Activated effector memory CD4-positive, alpha-beta T cell treated with Interleukin-2 at 50 U/mL for 16 hours (primary cell): ENCODE measurements at places on chromosomes 12 and 14.

DNA sequence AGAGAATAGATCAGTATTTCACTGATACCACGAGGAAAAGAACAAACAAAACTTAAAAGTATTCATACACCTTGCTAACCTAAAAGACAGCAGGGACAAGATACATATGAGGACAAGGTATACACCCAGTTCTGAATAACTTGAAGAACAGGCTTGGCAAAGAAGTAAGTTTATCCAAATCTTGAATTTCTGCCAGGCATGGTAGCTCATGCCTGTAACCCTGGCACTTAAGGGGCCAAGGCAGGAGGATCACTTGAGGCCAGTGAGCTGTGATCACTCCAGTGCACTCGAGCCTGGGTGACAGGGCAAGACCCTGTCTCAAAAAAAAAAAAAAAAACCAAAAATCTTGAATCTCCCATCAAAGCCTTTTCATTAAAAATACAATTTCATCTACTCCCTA is 25.0 kb downstream of the EIF2S1 start:
- DNase-seq, result no peak

DNA sequence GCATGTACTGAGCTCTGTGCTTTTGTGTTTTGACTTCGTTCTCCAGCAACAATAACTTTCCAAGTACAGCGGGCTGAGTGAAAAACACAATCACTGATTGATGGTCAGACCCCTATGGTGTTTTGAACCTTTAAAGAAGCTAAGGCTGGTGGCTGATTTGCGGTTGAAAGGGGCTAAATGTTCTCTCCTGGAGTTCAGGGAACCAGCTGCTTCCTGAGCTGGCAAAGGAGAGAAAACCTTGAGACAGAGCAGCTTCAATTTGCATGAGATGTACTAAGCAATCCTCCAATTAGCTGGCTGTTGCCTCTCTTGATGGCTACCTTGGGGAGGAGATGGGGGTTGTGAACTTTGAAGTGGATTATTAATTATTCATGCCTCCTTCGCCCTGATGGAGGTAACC is 546.7 kb upstream of the SEL1L start:
- DNase-seq, result no peak

DNA sequence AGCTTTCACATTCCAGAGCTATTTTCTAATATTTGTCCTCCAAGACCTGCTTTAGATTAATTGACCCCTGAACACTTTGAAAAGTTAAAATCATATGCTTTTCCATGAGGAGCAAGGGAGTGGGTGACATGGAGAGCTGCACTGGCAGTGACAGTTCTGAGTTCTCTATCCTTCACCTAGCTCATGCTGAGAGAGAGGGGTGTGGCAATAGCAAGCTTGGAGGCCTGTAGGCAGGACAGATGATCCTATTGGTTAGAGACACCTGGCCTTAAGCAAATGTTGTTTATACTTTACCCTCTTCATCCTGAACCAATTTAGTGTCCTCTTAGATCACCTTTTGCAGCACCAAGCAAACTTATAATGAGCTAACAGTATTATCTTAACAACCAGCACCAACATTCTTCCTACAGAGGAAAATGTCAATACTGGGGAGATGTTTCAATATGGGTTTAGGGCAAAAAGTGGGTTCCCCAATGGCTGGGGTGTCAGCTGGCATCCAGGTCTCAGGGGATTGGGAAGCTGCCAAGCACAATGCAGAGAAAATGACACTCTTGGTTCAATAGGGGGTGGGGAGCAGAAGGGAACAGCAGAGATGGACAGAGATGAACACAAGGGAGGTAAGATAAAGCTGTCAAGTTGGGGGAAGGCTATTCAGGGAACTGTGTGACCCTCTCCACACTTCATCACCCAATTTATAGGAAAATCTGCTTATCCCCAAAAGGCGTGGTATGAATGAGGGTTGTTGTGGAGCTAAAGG is 37.0 kb upstream of the PPM1H start:
- DNase-seq, result no peak

- DNase-seq, result no peak
Measured at GRCh38 chr14:31261859-31262731, 54.5 kb upstream of the HECTD1 start.

- DNase-seq, result no peak
Measured at GRCh38 chr14:99179506-99179905, 92.5 kb downstream of the BCL11B start.

GRCh38 chr12:19867970-19868369 is 428.7 kb downstream of the AEBP2 start:
- DNase-seq, result no peak

DNA sequence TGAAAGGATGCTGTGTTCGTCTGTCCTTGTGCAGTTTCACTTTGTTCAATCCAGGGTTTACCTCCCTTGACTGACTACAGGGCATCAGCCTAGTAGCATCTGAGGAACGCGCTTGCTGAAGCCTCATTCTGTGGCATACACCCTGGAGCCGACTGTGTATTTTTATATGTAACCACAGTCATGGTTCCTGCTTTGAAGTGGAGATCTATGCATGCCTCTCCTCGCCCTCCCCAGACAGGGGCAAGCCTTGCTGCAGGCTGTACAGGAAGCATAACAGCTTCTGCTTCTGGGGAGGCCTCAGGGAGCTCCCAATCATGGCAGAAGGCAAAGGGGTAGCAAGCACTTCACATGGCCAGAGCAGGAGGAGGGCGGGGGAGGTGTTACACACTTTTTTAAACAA is 262.1 kb downstream of the BCL11B start:
- DNase-seq, result no peak

GRCh38 chr14:92663049-92663448 is 85.4 kb downstream of the LGMN start:
- DNase-seq, result no peak

- no peak for DNase-seq
Measured at GRCh38 chr12:62438098-62438692, 28.4 kb upstream of the MON2 start.

DNA sequence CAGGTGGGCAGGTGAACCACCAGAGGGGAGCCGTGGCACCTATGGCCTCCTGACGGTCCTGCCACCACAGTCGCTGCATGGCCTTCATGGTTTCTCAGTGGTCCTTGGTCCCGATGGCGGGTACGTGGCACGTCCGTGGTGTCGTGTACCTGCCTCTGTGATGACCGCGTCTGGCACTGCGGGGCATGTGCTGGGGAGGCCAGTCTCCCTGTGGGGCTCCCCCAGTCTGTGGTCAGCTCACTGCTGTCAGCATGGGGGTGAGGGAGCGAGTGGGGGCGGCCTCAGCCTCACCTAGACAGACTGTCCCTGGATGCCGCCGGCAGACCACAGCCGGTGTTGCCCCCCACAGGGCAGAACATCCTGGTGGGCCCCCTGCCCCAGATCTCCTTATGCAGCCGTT is 267.2 kb downstream of the SEC23A start:
- DNase-seq, result no peak

GRCh38 chr12:100473716-100474150 is at the start of gene NR1H4:
NR1H4 (plus strand) TSS chr12:100473866; CDS start chr12:100493324, 19,458 bp downstream.
- no peak for DNase-seq

- no peak for DNase-seq
Measured at GRCh38 chr14:89661392-89661791, 244.4 kb upstream of the FOXN3 start.

- DNase-seq, result no peak
Measured at GRCh38 chr12:116372815-116373214, 95.3 kb upstream of the MED13L start.

DNA sequence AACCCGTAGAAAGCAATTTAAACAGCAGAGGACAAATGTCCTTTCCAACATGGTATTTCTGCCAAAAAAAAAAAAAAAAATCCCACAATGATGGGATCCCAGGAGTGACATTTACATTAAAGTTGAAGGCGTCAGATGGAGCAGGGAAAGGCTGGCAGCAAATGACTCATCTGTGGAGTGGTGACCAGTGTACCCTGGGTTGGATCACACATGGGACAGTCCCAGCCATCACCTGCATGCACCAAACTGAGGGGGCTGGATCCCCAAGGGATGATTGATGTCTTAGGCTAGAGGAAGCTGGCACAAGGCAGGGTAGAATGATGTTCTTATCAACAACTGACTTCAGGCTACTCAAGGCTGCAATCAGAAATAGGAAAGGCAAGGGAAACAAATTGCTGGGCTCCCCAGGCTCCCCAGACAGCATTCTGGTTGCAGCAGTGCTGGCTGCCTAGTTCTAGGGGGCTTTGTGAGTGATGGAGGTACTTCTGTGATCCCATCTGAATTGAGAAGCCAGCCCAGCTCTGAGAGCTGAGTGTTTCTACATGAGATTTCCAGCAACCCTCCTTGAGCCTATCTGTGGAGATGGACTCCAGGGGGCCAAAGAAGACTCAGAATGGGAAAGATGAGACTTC is 117.9 kb downstream of the DPF3 start:
- no peak for DNase-seq

DNA sequence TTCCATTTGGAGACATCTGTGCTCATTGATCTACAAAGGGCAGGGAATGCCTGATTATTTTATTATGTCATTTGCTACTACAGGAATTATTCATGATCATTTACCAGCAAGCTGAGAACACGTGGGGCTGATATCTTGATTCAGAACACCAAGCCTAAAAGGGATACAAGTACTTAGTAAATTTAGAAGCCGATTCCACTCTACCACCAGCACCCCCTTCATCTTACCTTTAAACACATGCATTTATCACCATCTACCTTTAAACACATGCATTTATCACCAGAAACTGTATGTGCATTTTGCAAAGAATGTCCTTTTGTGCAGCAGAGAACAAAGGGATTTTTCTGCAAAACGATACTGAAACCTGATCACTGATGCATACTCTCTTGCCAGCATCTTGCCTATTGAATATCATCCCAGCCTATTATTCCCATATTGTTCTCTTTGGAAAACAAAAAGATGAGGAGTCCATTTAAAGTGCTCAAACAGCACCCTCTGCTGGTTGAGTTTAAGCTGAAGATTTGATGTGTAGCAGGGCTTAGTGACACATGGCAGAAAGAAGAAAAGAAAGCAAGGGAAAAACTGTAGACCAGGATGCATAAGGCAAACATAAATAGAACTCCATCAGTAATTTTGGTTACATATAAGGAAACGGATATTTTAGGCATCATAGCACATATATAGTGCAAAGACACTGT is 132.6 kb upstream of the PLEKHG7 start:
- no peak for DNase-seq

- no peak for DNase-seq
Measured at GRCh38 chr14:93715279-93715927, 72.9 kb downstream of the PRIMA1 start.

DNA sequence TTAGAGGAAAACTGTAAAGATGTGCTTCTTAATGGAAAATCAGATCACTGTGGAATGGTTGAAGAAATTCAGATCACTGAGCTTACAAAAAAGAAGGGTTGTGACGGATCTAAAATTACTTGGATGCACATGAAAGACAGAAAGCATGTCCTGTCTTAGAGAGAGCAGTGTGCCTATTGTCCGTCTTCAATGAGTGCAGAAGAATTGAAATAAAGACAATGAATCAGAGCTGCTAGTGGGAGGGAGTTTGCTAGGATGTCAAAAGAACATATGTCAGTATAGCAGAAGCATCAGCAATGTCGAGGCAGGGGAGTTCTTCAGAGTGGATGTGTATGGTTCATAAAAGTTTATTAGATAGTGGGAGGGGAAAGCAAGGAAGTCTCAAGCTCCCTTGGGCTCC is 172.7 kb downstream of the SYNE2 start:
- DNase-seq, result no peak

- DNase-seq, result no peak
Measured at GRCh38 chr14:89217891-89218290, 199.1 kb downstream of the FOXN3 start.

DNA sequence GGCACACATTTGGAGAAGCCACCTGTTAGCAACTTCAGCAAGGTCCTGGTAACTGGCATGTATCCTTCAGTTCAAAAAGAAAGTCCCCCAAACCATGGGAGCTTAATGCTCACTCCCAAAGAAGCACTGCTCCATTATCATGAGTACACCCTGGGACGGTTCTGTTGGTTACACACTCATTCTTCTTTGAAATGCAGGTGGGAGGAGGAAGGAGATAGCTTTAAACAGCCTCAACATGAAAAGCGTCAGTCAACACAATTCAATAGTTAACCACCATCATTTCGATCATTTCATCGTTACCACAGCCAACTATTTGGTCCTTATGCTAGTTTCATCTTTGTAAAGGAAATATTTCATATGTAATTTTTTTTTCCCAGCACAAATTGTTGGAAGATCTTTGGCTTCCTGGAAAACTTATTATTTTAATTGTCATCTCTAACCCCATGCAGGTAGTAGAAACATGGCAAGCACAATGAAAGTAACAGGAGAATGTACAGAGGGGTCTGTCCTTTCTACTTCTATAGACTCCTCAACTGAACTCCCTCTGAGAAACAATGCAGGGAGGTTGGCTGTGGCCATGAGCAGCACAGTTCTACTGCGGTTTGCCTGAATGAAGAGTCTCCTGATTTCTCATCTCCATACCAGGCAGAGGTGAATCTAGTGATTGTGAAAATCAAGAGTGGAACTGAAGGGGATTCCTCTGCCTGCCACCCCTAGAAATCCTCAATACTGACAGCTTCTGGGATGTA is 196.4 kb upstream of the FOXN3 start:
- no peak for DNase-seq

DNA sequence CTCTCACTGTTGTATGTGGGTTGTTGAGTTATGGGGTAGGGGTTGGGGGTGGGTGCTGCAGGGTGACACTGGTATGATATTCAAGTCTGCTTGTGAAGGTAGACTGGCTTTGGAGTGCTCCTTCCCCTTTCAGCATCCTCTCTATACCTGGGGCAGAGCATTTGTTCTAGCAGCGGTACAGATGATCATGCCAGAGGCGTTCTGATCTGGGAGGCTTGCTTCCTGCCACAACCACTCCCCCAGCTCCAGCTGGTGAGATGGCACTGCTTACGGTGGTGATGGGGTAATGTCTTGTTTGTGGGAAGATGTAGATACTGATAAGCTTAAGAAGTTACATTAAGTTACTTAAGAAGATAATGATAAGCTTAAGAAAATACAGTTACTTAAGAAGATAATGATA is 131.8 kb downstream of the ERC1 start:
- DNase-seq, result peak; percentile 29

- DNase-seq, result no peak
Measured at GRCh38 chr12:71947645-71948105, 9.0 kb downstream of the TPH2 start.

DNA sequence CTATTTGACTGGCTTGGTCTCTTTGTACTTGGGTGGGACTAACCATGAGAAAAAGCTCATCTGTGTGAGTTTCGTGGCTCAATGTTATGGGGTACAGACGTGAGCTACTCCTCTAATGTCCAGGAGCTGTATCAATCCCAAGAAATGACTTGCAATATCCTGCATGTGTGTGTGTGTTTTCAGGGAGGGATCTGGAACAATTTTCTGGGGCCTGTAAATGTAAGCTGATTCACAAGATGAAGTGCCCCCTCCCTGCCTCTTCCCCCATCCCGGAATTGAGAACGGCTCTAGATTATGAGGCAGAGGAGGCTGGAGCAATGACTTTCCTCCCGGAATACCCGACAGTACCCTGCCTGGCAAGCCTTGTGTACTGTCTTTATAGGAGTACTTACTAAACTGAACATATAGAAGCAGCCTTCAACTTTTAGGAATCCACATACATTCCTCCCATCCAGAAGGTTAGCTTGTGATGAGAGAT is 53.9 kb downstream of the TMX1 start:
- no peak for DNase-seq

DNA sequence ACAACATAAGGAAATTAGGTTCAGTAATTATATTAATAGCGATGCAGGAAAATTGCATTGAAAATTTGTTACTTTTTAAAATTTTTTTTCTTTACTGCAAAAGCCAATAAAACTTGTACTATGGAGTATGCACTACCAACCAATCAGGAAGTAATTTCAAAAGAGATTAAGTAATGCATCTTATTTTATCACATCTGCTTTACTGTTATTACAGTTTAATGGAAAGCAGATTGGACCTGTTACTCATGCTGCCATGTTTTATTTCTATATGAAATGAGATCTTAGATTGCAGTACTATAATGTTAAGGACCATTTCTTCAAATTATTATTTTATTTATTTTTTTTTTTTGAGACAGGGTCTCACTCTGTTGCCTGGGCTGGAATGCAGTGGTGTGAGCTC is 1.7 kb upstream of the STRN3 start:
- DNase-seq, result no peak
